ENCODE measurements at places on chromosomes 5 and 9.
A peak's percentile ranks its signal among the peaks of the same experiment; 100 is the strongest.

- DNase-seq, result no peak
These were observed 91.8 kb downstream of the PDE6A start for GRCh38 chr5:149852641-149853330.

- no peak for DNase-seq
These were observed 127.0 kb upstream of the PALM2AKAP2 start for GRCh38 chr9:109652971-109653370.

GRCh38 chr9:75148561-75148960, 60.2 kb downstream of the OSTF1 start:
- no peak for DNase-seq

DNA sequence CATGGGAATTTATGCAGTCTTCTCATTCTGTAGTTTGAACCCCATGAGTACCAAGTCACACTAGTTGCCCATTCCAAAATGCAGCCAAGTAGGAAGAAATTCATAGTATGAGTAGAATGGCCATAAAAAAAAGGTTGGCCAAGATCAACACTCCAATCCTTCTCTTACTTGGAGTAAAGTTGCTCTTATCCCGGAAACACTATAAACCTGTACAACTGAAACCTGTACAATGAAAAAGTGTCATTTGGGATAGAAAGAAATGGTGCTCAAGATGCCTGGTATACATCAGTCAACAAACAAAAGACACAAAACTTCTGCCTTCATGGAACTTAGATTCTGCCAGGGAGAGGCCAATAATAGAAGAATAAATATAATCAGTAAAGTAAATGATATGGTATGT, 325.0 kb downstream of the NFIB start:
- DNase-seq, result no peak

DNA sequence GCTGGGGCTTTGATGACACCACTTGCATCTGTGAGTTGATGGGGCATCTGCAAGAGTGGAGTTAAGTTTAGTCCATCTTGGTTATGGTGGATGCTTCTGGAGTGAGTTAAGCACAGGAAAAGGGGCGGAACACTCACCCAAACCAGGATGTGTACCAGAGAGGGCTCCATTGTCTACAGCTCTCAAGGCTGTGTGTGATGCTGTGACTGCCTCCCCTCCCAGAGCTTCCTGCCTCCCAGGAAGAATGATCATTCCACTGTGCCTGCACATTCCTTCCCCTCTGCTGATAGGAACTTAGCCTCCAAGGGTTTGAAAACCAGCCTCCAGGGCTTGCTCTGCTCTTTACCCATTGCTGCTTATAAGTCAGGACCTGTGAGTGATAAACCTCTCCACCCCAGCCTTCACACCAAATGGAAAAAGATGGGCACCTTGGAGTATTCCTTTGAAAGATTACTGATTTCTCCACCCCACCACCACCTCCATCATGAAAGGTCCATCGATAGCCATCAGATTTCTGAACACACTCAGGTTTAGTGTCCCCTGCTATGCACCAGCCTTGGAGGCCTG, 160.1 kb upstream of the SPRY4 start:
- no peak for DNase-seq

DNA sequence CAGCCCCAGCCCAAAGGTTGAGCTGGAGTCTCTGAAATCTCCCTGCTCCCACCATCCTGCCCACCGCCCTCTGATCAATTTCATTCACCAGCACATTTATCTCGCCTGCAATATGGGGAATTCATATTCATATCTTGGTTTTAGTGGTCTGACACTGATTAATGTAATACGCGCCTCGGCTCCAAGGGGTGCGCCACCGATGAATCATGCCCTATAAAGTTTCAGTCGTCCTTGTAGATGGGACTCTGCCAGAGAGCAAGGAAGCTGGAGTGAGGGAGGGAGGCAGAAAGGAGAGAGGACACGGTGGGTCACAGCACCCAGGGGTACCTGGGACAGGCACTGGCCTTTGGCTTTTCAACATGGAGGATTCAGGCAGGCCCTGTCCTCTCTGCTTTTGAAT, 8.9 kb downstream of the IRX1 start:
- no peak for DNase-seq

DNA sequence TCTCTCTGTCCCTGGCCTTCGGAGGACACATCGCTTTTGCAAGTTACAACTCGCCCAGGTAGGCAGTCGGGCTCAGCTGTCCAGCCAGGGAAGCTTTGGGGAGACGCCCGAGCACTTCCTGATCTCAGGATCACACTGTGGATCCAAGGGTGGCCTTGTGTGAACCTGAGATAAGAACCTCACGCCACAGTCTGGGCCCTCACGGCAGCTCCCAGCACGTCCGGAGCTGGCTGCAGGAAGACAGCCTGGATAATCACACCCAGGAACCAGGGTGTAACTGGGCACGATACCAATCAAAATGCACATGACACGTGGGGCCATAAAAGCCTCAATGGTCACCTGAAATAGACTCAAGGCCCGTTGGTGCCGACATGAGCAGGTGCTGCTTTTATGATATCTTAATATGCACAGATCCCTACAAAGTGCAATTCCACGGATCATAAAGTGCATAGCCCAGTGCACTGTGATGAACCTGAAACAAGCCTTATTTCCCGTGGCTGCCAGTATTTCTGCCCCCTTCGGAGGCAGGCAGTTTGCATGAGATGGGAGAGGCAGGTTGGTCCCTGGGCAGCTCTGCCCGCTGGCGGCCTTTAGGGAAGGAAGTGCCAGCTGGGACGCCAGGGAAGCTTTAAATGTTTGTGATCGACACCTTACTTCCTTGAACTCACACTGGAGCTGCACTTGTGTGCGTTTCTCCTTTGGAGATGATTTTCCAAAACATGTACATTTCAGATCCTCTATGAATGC, 14.5 kb downstream of the SLC6A18 start:
- peak; percentile 95 for DNase-seq

GRCh38 chr5:131277875-131278740, 14.3 kb downstream of the CDC42SE2 start:
- no peak for DNase-seq

Data from DMS153 (cell line).